Stimulated activated CD4-positive, alpha-beta T cell treated with anti-CD3 and anti-CD28 coated beads, Interleukin-1b, Interleukin-23, amount 100 ng/mL, for 1 hour (primary cell): ENCODE measurements at places on chromosomes 2 and 18.

GRCh38 chr2:21011453-21011852 lies 32.4 kb downstream of the APOB start:
- DNase-seq = no peak

DNA sequence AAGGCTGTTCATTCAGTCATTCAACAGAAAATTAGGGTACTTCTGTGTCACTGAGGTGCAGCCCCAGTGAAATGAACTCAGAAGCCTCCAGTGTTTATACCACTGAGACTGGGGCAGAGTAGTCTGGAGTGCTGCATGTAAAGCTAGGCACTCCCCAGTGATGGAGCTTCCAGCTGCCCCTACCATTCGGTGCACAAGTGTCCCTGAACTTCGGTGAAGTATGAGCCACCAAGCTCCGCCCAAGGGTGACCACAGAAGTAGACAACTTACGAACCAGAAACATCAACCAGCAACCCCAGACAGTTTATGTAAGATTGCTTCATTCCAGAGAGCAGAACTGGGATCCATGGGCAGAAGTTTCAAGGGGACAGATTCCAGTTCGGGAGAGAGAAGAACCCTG lies 70.6 kb upstream of the FOSL2 start:
- no peak for DNase-seq

- DNase-seq = no peak
Observed at GRCh38 chr2:61920548-61920947, 15.1 kb downstream of the COMMD1 start.

- DNase-seq = no peak
Observed at GRCh38 chr2:228866781-228867180, 404.3 kb downstream of the PID1 start.

GRCh38 chr2:113876503-113877387 lies 13.1 kb upstream of the ACTR3 start:
- DNase-seq = peak; percentile 23

GRCh38 chr2:139225961-139226360 lies 445.8 kb upstream of the NXPH2 start:
- no peak for DNase-seq

DNA sequence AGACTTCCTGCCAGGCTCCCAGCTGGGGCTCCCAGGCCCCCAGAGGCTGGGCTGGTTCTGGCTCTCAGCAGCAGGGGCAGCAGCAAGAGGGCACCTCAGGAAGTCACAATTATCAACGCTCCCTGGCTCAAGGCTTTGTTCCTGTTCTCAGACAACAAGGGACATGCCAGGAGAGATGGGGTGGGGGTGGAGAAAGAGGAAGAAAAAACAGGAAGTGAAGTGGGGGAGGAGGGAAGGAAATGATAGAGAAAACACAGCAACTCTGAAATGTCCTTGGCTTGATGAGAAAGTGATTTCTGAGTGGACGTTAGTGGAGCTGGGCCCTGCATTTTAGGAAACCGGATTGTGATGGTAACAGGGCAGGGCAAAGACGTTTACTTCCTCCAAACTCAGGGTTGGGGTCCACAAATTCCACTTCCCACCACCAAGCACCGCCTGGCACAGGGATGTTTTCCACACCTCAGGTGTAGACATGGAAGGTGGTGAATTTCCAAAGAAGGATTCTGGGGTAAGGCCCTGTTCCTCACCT lies 40.4 kb downstream of the CYRIA start:
- no peak for DNase-seq

GRCh38 chr18:39260565-39260964 lies 1695.0 kb upstream of the CELF4 start:
- no peak for DNase-seq

DNA sequence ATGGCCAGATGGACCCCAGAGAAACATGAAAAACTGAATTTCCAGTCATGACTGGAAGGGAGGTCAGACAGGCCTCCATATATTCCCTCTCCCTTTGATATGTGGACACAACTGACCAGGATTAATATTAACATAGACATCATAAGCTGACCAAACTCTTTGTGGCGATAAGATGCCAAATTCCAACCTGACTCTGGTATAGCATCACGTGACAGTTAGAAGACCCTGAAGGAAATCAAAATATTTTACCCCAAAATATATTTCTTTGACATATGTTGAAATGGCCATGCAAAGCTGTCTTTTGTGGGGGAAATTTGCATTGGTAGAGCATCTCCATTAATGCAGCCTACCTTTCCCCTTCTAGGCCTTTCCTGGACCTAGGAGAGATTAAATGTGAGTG lies 36.7 kb downstream of the ST6GAL2 start:
- no peak for DNase-seq

DNA sequence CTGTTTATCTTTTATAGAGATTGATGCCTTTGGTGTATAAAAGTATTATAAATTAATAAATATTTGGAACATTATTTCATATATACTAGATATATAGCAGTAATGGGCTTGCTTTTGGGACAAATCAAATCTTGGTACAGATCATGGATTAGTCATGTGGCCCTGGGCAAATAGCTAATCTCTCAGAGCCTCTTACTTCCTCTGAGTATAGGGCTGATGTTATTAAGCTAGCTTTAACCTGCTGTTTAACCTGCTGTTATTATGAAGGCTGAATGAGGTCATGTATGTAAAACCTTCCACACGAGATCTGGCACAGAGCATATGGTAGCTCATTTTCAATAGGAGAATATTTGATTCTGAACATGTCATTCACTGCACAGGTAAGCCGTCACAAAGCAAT lies 5.7 kb downstream of the ITGB6 start:
- no peak for DNase-seq
